Kidney capillary endothelial cell (primary cell): ENCODE measurements at places on chromosomes 12 and 14.

DNA sequence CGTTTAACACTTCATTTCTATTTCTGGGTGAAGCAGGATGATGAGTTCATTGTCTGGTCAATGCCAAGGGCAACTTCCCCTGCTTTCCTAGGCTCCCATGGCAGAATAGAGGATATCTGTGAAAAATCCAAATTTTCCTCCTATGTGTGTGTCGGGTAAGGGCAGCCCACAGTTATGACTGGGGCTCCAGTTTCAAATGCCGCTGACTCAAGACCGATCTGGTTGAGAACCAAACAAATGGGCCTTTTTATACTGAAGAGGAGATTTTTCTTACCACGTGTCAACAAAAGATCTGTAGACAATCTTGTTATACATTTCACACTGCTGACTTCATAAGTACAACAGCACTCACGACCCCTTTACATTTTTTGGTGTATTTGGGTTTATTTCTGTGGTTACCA is 120.8 kb downstream of the CHST11 start:
- DNase-seq: no peak

GRCh38 chr12:131368668-131369071 is 342.2 kb upstream of the SFSWAP start:
- DNase-seq: no peak

DNA sequence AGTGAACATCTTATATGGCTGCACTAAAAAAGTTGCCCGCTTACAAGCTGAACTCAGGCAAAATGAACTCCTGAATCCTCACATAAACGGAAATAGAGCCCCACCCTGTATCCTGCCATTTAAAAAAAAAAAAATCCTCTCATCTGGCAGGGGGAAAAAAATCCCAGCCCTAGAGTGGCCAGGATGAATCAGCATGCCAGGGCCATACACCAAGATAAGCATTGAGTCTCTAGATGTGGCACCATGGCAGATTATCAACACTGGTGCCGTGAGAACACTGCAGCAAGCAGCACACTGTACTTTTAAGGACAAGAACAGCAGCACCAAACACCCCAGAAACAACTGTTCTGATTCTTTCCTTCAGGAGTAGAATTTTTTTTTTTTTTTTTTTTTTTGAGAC is 65.5 kb downstream of the RASSF3 start:
- DNase-seq: peak; percentile 70

DNA sequence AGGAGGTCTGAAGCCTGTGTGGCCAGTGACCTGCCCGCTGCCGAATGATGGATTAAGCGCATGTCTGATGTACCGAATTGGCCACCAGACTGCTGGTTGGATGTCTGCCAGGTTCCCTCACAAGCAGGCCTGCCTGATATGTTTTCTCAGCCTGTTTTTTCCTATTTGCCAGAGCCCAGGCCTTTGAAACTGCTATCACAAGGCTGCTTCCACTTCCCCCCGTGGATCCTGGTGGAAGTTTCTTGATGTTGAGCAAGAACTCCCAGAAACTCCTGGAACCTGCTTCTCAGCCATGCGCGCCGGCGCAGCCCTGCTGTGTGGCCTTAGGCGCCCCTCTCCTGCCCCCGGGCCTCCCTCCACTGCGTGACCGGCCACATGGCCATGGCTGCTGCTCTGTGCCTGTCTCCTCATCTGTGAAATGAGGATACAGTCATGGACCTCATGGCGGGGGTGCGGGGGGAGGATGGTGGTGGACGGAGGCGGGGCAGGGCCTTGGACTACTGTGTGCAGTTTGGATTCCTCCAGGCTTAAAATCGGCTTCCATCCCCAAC is 56.6 kb downstream of the CALM1 start:
- DNase-seq: no peak

DNA sequence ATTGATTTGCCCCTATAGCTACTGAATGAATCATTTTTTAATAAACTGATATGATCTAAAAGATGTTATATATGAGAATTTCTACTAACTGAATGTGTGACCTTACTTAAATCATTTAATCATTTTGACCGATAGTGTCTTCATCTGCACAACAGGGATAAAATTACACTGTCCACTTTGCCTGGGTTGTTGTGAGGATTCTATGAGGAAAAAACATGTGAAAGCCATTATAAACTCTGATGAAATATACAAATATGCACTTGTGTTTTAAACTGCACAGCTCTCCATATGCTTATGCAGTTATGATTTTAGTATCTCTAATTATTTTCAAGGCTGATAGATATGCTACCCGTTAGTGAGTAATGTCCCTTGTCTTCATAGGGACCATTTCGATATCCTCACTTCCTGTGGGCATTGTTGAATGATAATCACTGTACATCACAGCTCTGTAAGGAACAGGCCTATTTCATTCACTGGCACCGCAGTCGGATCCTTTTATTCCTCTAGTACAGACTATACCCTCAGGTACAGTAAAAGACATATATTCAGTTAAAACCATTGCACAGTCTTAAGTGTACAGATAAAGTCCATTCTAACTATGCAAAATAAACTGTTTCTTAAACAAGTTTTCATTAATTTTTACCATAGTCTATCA is 88.7 kb upstream of the RAP1B start:
- no peak for DNase-seq

- DNase-seq: peak; percentile 19
Observed at GRCh38 chr14:101120641-101121507, 217.4 kb upstream of the RTL1 start.

DNA sequence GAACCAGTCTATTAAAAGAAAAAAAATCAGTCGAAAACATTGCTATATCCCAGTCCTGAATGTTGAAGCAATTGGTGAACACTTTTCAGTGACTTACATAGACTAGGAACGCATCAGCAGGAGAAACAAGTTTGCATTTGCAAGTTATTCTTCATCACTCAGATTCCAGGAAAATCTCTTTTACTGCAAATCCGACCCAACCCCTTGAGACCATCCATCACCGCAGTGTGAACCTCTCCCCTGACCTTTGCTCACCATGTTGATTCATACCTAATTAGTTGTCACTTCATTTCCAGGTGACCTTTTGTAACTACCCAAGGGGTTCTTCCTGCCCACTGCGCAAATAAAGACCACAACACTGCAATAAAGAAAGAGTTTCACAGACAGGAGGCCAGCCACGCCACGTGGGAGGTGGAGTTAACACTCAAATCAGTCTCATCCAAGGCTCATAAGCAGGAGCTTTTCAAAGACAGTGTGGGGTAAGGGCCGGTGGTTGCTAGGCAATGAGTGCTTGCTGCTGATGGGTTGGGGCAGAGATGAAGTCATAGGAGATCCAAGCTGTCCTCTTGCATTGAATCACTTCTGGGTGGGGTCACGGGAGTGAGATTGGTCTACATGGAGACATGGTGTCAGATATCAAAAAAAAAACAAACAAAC is 241.3 kb upstream of the TMEM132C start:
- DNase-seq: no peak

- DNase-seq: no peak
Observed at GRCh38 chr12:124493809-124494750, 73.3 kb downstream of the NCOR2 start.

- DNase-seq: no peak
Observed at GRCh38 chr12:104426926-104427546, 29.7 kb upstream of the CHST11 start.

- DNase-seq: no peak
Observed at GRCh38 chr12:69028941-69029729, 96.2 kb upstream of the CPM start.

DNA sequence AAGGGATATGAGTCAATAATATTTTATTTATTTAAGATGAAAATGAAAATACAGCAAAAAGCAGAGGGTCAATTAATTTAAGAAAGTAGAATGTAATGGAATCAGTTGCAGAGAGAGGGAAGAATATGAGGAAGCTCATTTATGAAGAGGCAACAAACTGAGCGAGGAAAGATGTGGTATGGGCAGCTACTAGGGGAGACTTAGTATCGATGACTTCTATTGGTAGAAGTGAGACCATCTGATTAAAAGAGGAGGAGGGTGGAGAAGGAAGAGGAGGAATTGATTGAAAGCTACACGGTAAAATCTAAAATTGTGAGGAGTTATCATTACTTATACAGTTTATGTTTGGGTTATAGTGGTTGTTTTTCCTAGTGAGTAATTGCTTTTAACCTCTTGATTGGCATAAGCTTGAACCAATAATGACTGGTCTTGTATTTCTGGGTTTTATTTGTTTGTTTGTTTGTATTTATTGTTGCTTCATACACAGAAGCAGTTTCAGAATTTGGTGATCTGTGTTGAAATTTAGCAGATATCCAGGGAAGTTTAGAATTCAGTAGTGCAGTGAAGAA is 121.0 kb downstream of the LRRIQ1 start:
- no peak for DNase-seq

DNA sequence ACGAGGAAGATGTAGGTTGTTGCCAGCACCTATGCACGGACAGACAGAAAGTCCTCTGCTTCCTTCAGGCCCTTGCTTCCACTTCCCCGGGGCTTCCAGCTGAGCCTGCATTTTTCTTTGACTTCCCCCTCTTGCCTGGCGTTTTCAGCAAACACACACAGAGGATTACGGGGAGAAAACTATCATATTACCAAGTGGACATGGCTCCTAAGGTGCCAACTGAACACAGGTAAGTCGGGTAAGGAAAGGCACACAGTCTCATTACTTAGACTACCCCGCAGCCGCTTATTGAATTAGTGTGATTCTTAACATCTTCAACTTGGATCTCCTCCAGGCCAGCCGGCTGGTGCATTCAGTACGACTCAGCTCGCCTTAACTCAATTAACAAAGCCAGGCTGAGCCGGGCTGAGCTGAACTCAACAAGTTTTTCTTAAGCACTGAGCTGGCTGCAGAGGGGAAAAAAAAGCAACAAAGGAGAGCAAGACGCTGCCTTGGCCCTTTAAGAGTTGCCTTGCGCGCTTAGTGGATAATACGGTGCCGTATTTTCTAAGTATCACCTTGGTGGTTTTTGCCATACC is 19.2 kb upstream of the MAP1LC3B2 start:
- no peak for DNase-seq

GRCh38 chr12:90045559-90045958 is 336.9 kb upstream of the ATP2B1 start:
- no peak for DNase-seq

DNA sequence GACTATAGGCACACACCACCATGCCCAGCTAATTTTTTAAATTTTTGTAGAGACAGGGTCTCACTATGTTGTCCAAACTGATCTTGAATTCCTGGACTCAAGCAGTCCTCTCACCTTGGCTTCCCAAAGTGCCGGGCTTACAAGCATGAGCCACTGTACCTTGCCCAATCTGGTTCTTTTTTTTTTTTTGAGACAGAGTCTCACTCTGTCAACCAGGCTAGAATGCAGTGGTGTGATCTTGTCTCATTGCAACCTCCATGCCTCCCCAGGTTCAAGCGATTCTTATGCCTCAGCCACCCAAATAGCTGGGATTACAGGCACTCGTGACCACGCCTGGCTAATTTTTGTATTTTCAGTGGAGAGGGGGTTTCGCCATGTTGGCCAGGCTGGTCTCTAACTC is 15.4 kb downstream of the MRPL42 start:
- DNase-seq: no peak

DNA sequence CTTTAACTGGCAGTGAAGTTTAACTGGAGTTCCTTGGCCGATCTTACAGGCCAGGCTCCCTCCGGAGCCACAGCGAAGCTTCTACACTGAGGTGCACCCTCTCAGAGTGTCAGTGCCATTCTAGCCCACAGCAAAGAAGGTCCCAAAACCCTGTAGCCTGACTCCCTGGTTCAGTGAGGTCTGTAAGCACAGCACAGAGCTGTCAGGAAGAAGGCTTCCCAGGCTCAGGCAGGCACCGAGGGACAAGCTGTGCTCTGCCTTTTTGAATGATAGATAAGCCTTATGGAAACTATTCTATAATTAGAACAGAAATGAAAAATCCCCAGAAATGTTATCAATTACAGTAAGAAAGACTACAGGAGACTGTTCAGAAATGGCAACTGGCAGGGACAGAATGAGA is 40.2 kb downstream of the MOK start:
- DNase-seq: no peak

GRCh38 chr14:21917699-21918436 is 244.2 kb upstream of the OR4E1 start:
- peak; percentile 87 for DNase-seq

DNA sequence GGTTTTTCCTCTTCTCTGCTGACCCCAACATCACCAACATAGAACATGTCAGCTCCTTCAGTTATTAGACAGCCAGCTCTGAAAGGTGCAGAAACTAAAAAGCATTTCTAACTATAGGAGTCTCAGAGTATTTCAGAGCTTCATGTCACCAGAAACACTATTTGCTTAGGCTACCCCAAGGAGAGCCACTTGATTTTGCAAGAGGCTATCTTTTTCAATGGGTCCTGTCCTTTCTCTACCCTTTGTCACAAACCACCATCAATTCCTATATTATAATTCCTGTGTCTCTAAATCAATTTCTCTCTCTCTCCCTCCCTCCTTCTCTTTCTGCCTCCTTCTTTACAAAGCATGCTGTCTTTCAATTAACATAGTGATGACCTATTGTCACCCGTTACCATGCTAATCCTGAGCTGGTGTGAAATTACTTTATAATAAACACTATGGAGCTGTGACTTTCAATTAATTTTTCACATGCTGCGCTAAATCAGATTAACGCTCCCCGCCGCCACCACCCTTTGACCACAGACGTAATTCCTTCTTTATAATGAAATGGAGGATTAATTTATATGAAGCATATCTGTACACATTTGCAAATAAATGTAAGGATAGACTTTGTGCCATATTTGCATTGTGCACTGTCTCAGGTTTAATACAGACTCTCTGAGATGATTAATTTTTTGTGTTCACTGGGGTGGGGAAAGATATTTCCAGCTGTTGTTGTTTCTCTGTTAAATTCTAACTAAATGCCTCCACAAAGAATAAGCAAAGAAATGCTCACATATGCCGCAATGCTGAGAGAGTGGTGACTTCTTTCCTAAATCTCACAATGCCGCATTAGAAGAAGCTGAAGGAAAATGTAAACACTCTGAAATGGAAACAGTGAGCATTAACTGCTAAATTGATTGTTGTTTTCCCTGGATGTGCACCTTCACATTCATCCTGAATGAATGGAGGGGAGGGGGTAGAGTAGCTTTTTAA is 418.6 kb downstream of the PDZRN4 start:
- no peak for DNase-seq

DNA sequence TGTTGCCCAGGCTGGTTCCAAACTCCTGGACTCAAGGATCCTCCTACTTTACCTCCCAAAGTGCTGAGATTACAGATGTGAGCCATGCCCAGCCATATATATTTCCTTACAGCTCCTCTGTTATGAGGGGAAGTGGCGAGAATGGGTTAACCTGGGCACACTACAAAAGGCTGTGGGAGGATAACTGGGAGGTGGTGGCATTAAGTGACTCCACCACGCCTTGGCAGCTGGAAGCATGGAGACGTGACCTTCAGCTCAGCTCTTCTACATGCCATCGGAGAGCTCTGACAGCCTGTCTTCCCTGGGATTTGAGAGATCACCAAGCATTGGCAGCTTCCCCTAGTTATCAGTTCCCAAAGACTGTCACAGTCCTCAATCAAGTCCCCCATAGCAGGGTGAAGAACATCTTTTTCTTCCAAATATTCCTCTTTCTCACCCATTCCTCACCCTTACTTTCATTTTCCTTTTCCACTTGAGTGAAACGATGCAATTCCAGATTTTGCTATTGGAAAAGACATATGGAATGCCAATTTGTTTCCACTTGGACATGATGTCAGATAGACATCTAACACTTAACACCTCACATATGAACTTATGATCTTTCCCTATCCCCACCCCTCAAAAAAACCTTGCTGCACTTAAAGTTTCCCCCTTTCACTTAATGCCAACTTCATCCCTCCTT is 48.5 kb downstream of the PHLDA1 start:
- DNase-seq: no peak

GRCh38 chr12:75877763-75878621 is 153.6 kb downstream of the PHLDA1 start:
- DNase-seq: no peak
